HepG2 (cell line): ENCODE measurements at places on chromosomes 6 and 20.

DNA sequence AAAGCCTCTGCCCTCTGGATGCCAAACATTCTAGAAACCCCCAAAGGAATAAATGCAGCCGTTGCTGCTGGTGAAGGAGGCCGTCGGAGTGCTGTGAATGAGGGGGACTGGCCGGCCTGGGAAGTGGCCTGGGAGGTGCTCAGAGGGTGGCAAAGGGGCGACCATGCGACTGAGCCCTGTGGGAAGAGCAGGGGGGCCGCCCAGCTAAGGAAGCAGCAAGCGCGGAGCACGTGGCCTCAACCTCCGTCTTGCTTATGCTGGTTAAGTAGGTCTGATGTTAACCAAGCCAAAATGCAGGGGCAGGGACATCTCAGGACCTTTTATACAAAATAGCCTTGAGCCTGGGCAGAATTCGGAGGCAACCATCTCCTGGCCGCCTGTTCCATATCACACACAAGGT is 381.5 kb downstream of the TAF4 start:
- no peak overlapping the region for H3K27ac ChIP-seq
- H3K4me1 ChIP-seq, result no peaks in the 10 kb centered on the region

DNA sequence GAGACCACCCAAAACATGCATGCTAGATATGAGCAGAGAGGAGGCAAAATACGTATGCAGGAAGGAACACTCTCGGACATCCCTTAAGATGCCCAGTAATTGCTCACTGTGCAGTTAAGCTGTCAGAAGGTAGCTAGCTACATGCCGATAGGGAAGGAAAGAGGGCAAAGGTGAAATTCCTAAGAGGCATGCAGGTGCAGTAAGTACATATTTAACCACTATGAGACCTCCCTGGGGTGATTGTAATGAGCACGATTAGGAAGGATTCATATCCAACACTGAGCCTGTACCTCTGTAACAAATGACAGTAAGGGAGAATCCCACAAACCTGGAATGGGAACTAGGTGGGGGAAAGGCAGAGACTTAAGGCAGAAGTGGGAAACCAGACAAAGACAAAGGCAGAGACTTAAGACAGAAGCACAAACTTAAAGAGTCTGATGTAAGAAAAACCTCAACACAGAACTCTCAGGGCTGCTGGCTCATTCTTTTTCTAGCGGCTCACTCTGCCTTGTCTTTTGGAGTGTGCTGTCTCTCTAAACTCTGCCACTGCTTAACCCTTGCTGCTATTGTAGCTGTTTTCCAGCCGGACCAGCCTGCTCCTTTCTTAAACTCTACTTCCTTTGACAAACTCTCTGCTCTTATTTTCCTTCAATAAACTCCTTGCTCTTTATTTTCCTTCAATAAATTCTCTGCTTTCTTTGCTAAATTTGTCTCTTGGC is 148.1 kb downstream of the UBE3D start:
- H3K4me3 ChIP-seq, result no peak overlapping the region
- H3K27ac ChIP-seq, result no peak overlapping the region
- no peaks in the 10 kb centered on the region for H3K27me3 ChIP-seq
- no peaks in the 10 kb centered on the region for H3K36me3 ChIP-seq
- DNase-seq, result no peak

- no peak for DNase-seq
- peaks cover 100% of the 10 kb centered on the region for H3K36me3 ChIP-seq
- H3K4me3 ChIP-seq, result no peak overlapping the region
- peaks cover 100% of the 10 kb centered on the region for H3K4me1 ChIP-seq
- no peaks in the 10 kb centered on the region for H3K27me3 ChIP-seq
Measured at GRCh38 chr6:11212664-11213063, 19.8 kb downstream of the NEDD9 start.

GRCh38 chr6:71396410-71396801 is 107.8 kb downstream of the OGFRL1 start:
- no peak overlapping the region for H3K4me3 ChIP-seq
- no peaks in the 10 kb centered on the region for H3K4me1 ChIP-seq
- H3K27ac ChIP-seq, result no peak overlapping the region
- H3K27me3 ChIP-seq, result no peaks in the 10 kb centered on the region

DNA sequence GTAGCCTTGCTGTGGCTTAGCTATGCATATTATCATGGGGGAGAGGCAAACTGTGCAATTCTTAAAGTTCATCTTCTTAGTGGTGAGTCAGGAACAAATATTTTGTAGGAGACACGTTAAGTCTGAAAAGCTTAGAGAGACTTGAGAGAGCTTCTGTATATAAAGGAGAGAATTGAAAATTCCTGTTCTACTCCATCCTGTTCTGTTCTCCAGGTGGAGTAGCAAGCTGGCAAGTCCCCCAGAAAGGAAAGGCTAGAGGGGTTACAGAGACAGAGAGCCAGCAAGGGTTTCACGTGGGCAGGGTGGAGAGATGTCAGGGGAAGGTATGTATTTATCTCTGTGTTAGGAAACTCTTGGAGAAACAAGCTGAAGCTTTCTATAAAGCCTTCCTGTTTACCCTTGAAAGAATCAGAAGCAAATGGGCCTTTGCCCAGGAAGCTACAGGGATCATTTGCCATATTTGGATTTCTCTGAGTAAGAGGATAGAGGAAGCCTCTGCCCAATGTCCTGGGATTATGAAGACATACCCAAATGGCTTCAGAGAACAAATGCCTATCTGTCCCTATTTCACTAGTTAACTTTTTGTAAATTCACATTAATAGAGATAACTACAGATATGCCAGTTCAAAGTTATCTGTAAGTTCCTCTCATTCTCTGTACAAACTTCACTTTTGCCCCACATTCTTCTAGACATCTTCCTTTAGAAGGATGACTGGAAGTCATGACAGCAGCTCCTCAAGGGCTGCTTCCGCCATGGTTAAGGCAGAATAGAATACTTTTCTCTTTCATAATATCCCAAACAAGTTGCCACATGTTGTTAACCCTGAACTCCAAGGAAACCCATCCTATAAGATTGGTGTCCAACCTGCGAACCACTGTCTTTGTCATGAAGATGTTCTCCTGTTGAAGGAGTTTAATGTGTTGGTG is 126.7 kb upstream of the NEDD9 start:
- H3K27me3 ChIP-seq, result no peaks in the 10 kb centered on the region
- H3K36me3 ChIP-seq, result no peaks in the 10 kb centered on the region
- H3K27ac ChIP-seq, result peak overlapping the region; percentile 78

GRCh38 chr6:66965227-66965626 is 1258.2 kb upstream of the EYS start:
- DNase-seq, result no peak
- H3K27ac ChIP-seq, result no peak overlapping the region
- H3K27me3 ChIP-seq, result no peaks in the 10 kb centered on the region
- H3K4me1 ChIP-seq, result no peaks in the 10 kb centered on the region

- DNase-seq, result no peak
- no peaks in the 10 kb centered on the region for H3K27me3 ChIP-seq
- H3K4me3 ChIP-seq, result no peak overlapping the region
- no peaks in the 10 kb centered on the region for H3K36me3 ChIP-seq
- H3K27ac ChIP-seq, result no peak overlapping the region
Measured at GRCh38 chr6:39576556-39577303, 148.5 kb downstream of the KIF6 start.

DNA sequence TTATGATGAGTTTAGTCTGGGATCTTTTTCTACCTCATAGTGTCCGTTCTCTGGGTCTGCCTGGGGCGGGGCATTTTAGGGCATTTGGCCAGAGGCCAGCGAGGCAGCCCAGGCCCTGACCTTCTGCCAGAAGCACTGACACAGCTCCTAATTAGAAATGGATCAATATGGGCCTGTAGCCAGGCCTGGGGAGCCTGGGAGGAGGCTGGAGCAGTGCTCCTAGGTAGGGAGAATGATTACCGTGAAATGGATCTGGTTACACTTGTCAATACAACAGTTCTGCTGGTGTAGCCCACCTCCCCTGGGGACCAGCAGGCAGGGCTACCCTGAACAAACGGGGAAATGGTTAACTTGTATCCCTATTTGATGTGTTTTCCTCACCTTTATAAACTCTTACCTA is 23.0 kb downstream of the RALY start:
- DNase-seq, result no peak
- no peak overlapping the region for H3K27ac ChIP-seq
- H3K27me3 ChIP-seq, result no peaks in the 10 kb centered on the region

DNA sequence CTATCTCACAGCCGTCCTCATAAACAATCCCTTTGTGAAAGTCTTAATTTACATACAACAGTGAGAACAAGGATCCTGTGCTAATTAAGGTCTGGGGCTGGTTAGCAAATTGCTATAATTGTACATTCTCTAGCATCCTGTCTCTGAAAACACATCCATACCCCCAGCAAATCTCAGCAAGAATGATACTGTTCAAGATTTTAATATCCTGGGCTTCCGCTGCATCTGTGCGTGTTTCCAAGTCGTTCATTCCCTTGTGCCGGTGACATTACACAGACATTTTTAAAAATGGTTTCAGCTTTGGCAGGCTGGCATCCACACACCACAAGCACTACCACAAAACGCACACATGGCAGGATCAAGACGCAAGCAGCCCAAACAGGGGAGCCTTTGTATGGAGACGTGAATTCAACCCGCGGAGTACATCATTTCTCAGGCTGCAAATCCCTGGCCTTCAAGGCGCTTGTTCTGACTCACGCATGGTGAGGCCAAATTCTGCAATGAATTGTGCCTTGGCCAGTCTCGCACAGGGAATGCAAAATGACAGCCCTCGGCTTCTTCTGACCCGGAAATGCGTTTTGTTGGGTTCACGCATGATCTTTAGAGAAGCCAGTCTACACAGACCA is 20.3 kb downstream of the ZMYND8 start:
- peaks cover 97% of the 10 kb centered on the region for H3K4me1 ChIP-seq
- H3K36me3 ChIP-seq, result peaks cover 65% of the 10 kb centered on the region
- H3K27me3 ChIP-seq, result no peaks in the 10 kb centered on the region
- no peak overlapping the region for H3K27ac ChIP-seq
